ENCODE measurements at places on chromosomes 11 and 22.
A peak's percentile ranks its signal among the peaks of the same experiment; 100 is the strongest.

GRCh38 chr22:24401931-24402367, 25.4 kb upstream of the ADORA2A start:
- DNase-seq, result no peak

- no peak for DNase-seq
These were observed 7.7 kb upstream of the MRGPRD start for GRCh38 chr11:68988491-68988890.

DNA sequence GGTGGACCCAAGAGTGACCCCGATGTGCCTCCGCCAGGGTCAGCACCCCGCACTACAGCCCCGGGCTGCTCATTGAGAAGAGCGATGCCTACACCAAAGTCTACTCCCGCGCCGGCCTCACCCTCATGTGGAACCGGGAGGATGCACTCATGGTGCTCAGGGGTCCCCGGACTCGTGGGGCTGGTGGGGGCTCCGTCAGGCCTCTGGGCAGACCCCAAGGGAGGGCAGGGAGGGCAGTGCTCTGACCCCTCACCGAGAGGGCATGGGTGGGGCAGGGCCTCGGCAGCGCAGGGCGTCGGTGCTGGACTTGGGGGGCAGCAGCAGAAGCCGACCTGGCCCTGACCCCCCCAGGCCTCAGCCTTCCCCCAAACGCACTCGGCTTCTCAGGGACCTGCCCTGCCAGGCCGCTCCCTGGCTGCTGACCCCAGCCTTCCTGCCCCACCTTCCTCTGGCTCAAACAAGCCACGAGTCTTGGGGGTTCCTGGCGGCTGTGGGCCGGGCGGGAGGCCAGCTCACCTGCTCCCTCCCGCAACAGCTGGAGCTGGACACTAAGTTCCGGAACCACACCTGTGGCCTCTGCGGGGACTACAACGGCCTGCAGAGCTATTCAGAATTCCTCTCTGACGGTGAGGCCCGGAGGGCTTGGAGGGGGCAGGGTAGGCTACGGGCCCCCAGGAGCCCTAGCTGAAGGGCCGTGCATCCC, 2.9 kb downstream of the MUC2 start:
- no peak for DNase-seq

DNA sequence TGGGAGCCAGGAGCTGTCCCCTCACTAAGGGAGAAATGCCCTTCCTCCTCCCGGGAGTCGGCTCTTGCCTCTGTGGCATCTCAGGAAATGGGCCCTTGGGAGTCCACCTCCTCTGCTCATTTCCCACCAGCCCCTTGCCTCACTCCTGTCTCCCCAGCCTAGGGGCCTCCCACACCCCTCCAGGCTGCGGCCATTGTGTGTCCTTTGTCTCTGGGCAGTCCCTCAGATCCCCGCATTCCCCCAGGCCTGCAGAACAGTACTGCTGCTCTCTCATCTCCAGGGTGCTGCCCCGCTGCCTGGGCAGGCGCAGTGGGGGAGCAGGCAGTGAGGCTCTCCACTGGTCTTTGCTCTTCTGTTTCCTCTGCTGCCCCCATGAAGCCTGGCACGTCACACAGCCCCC, 25.0 kb downstream of the ADA2 start:
- no peak for DNase-seq

- DNase-seq, result peak; percentile 70
These were observed 617 bp upstream of the ARHGAP20 start for GRCh38 chr11:110712659-110713448.

DNA sequence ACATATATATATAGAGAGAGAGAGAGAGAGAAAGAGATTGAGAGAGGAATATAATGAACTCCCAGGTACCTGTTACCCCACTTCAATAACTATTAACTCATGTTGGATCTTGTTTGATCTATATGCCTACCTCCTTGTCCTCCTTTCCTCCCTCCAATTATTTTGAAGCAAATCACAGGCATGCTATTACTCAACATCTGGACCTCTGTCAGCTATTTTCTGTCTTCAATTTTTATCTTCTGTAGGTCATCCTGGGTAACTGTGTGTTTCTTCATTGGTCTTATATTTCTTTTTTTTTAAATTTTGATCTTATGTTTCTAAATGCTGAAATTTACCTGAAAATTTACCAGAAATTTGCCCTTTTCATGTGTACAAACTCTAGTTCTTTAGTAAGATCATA, 24.8 kb downstream of the UVRAG start:
- DNase-seq, result no peak

GRCh38 chr22:26770624-26771023, 113.2 kb downstream of the MIAT start:
- DNase-seq, result no peak
